ENCODE measurements at places on chromosomes 3 and 15.

DNA sequence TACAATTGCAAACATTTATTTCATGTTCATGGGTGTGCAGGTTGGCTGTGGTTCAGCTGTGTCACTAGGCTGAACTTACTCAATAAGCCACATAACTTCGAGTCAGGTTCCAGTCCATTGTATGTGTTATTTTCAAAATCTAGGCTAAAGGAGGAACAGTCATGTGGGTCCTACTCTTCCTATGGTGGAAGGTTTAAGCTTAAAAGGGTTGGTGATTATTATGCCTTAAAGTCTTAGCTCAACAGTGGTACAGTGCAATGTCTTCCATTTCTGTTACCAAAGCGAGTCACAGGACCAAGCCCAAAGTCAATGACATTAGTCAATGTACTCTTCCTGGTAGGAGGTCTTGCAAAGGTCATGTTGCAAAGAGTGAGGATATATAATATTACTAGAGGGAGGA lies 78.2 kb downstream of the ATG7 start:
- no peak for DNase-seq

GRCh38 chr3:60916546-60916945 lies 334.7 kb downstream of the FHIT start:
- DNase-seq = no peak

- DNase-seq = no peak
Measured at GRCh38 chr3:14200841-14201240, 22.2 kb downstream of the LSM3 start.

DNA sequence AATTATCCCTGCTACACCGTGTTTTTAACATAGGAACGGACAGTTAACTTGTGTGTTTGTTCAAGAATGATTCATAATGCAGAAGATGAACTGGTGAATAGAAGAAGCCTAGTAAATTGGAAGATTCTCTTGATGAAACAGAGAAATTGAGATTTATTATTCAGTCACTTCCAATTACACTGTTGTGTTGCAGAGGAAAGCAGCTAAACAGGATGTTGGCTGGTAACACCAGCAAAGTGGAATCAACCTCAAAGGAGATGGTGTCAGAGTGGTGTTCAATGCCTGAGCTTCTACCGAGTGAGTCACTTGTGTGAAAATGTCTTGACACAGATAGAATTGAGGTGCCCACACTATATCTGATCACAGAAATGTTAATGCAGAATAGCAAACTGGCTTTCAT lies 399.6 kb downstream of the LPP start:
- DNase-seq = no peak

DNA sequence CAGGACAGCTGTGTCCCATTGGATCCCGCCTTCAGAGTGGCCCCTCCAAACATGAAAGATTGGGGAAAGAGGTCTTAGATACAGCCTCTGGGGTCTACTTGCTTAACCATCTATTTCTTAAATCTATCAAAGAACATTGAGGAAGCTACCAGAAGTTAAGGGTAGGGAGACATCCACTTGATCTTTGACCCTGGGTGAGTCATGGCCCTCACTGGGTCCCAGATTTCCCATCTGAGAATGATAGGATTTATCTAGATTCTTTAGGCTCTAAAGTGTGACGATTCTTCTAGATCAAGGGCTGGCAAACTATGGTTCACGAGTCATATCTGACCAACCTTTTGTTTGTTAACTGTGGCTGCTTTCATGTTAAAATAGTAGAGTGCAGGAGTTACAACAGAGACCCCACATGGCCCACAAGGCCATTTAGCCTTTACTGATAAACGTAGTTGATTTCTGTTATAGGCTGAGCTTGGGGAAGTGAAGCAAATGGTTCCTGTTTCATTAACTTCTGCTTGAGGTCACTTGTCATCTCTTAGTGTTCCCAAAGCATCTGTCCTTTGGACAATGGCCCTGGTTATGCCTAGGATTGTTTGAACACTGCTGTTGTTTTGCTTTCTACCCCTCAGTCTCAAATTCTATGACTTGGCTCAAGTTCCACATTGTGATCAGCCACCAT lies 8.0 kb downstream of the MUC13 start:
- no peak for DNase-seq

DNA sequence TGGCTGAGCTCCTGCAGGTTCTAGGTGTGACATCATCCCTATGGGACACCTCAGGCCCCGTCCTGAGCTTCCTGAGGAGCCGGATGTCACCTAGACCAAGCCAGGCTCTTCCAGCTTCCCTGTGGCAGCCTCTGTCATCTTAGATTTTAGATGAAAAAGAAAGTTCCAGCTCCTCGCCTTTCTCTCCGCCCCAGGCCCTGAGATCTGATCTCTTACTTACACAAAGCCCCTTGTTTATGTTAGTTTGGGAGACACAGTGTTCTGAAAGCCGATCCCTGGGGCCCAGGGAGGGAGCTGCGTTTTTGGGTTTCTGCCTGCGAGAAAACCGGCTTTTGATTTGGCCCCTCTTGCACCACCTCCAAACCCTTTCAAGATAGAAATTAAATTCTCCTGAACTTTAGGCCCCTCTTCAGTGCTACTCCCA lies 40.2 kb upstream of the FAM107A start:
- DNase-seq = no peak

- DNase-seq = no peak
Measured at GRCh38 chr3:172604895-172605646, 81.8 kb upstream of the TNFSF10 start.

- no peak for DNase-seq
Measured at GRCh38 chr3:156551261-156551660, 3.7 kb downstream of the SSR3 start.

DNA sequence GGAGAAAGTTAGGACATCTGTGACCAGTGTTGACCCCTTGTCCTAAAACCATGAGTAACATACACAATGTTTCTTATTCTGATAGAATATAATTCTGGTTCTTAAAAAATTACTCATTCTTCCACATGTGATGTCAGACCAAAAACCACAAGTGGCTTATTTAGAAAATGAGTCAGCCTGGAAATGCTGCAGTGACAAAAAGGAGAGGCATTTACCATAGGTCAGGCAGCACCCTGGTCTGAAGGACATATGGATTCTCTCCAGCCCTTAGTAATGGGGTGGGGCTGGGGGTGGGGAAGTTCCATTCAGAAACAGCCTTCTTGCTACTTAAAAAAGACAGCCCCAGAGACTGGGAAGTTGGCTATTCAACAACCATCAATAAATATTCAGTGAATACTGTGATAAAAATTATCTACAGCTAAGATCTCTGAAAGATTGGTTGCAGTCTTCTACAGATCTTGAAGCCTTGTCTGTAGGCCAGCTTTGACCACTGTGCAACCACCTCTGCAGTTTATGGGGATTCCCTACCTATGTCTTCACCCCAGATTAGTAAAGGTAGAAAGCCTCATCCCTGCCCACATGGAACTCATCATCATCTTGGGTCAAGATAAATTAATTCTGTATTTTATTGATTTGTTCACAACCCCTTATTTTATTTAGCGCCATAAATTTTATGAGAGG lies 34.9 kb upstream of the TIMP4 start:
- DNase-seq = peak; percentile 88

GRCh38 chr15:68666120-68666811 lies 87.5 kb downstream of the CORO2B start:
- no peak for DNase-seq

DNA sequence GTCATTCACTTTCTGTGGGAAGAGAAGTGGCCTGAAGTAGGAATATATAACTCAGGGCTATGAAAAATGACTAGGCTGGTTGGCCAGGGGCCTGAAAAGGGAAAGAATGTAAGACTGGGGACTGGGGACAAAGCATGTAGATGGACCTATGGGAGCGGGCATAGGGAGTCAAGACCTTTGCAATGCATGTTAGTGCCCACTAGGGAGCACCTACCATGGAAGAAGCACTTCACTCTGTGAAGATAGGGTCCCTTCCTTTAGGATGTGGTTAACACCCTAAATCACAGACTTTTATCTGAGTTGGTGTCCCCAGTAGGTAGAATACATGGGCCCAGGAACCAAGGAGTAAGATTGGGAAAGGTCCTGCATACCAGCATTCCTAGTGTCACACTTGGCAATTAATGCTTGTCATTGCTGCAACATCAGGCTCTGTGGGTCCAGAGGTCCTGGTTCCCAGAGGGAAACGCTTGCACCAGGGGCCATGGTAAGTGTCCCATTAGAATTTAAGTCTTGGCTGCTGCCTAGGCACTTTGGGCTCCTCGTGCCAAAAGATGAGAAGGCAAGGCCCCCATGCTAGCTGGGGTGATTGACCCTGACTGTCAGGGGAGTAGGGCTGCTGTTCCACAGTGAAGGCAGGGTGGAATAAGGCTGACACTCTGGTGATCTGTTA lies 79.6 kb downstream of the CRYGS start:
- no peak for DNase-seq

DNA sequence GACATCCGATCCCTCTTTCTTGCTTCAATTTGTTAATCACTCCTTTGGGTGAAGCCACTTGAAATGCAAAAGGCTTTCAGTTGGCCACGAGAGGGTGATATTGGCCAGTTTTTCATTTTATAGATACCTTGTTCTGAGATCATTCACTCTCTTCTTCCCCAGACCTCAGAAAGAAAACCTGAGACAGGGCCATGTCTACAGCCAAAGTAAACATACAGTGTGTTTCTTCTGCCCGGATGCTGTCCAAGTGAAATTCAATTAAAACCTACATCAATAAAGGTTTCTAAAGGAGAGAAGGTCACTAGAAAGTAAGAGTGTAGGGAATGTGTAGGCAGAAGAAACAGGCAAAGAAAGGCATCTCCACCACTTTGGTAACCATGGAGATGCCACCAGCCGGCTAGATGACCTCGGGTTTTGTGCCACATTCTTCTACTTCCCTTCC lies 39.5 kb upstream of the FMN1 start:
- peak; percentile 45 for DNase-seq

All from NCI-H460 (cell line).